ENCODE measurements at places on chromosomes 5 and 9.

GRCh38 chr5:98656796-98657195, 116.7 kb upstream of the RGMB start:
- DNase-seq, result no peak

DNA sequence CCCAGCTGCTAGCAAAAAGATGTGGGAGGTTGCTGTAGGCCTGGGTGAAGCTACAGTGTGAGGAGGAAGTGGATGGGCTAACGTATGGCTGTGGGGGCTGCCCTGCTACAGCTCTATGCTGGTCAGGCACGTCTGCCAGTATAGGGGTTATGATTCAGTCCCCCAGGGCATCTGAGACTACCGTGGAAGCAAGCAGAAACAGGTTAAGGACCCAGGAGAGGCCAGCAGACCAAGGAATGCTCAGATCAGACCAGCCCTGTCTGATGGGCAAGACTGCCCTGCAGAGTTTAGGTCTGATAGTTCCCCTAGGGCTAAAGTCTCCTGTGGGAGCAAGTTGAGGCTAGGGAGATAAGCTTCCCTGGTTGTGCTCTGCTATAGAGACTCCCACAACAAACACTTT, 416.1 kb upstream of the CTNND2 start:
- no peak for DNase-seq

DNA sequence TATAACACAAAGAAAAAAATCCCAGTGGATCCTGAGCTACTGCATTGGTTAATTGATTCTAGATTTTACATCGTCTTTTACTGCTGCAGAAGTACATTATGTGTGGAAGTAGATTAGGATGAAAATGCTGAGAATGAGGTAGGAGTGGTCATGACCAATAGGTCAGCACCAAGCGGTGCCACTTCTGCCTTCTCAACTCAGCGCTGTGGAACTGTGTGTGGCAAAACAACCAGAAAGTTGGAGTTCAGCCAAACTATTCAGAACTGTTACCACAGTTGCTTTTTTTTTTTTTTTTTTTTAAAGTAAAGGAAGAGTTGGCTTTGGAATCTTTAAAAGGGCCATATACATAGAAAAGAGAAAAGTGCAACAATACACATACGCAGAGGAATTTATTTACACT, 24.2 kb downstream of the POU5F2 start:
- no peak for DNase-seq

DNA sequence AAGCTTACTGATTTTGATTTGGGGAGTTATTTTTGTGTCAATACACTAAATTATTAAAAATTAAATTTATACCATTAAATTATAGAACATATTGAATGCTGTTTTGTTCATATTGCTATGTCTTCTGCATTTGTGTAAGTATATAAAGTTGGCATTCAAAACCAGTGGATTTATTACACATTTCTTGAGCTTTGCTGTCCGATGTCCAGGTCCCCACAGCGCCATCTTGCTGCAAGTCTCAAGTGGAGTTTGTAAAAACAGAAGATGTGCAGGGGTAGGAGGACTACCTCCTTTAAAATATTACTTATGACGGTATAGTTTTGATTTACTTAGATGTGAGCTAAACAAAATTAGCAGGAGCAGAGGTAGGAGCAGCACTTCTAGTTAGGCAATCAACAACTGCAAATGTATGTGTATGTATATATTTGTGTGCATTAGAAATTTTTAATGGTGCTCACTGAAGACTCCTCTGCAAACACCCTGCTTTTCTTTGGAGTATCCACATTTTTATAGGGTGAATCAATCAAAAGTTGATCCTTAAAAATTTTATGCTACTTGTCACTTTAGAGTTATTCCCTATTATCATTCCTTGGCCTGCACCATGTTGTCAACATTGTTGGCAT, 37.4 kb downstream of the CPEB4 start:
- peak; percentile 67 for DNase-seq

DNA sequence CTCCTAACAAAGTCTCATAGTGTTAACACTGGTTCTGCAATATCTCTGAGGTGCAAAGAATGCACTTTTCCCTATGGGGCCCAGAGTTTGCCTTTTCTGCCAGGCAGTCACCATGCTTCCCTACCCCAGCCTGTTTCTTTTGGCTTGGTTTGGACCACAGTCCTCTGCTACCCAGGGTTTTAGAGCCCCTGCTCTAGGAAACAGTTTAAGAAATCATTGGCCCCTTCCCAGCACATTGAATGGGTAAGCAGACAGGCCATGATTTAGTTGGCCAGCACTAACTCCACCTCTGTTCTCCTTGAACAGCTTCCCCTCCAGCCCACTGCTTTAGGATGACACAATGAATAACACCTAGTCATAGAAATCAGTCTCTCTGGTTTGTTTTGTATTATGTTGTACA, 73.2 kb downstream of the UBAP1 start:
- DNase-seq, result no peak

GRCh38 chr5:33978306-33978705, 6.2 kb downstream of the SLC45A2 start:
- no peak for DNase-seq

DNA sequence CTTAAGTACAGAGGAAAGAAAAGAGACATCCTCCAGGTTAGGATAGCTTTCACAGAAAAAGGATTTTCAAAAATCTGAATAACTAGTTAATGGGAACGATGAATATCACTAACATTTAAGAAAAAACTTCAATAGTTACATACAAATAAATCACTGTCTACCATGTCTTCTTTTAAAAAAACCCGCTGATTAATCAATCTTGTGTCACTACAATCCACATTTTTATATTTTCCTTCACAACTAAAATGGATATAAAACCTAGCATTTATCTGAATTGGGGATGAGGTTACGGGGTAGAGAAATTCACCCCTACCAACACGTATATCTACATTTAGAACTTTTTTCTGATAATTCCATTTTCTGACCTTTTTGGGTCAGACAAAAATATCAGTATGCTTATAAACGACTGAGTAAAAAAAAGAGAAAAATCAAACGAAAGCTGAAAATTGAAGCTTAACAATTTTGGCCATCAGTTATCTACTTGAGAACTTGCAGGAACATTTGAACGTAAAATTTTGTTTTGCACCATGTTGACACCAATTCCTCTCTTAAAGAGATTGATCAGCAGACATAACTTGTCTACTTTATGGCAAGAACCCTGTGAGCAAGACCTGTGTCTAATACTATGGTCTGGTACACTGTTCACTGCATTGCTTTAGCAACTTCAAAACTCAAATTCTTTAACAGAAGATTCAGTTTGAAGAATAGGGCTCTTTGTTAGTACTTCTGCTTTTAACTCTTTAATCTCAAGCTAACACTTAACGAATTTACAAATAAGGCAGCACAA, 4.8 kb downstream of the NR3C1 start:
- no peak for DNase-seq

GRCh38 chr9:116934131-116934530, 247.0 kb downstream of the TRIM32 start:
- no peak for DNase-seq
